K562 (cell line): ENCODE measurements at places on chromosomes 7 and 10. TPM values are rescaled to one million over a fixed set of nuclear protein-coding genes. Genes with fewer than 3 reads are reported as not detected.

Gene ZPBP
- not detected in 2 replicates for total RNA-seq

Gene IMMP2L
- 45.2 and 53.0 TPM in 2 replicates for total RNA-seq

Gene TAS2R4
- total RNA-seq = 0.51 and 0.63 TPM in 2 replicates

Gene LRRC61
- 49.5 and 50.6 TPM in 2 replicates for total RNA-seq

Gene CTAGE4
- 0.07 TPM in 1 of 2 replicates, not detected in the other for total RNA-seq

Gene HYAL4
- total RNA-seq = not detected in 2 replicates

Gene IFIT1B
- total RNA-seq = not detected in 2 replicates

Gene CAMK1D
- total RNA-seq = 0.09 and 0.24 TPM in 2 replicates

Gene CYP26A1
- total RNA-seq = 1.6 and 2.5 TPM in 2 replicates

Gene EEPD1
- 0.71 and 1.9 TPM in 2 replicates for total RNA-seq

Gene IFIT3
- total RNA-seq = 0.69 TPM in 2 replicates

Gene MYOF
- total RNA-seq = 0.27 and 0.67 TPM in 2 replicates

- no peak overlapping the region for H3K4me3 ChIP-seq
- no peaks in the 10 kb centered on the region for H3K36me3 ChIP-seq
- no peak overlapping the region for H3K27ac ChIP-seq
- H3K4me1 ChIP-seq = peaks cover 26% of the 10 kb centered on the region
- no peaks in the 10 kb centered on the region for H3K27me3 ChIP-seq
- DNase-seq = no peak
These were observed 59.4 kb upstream of the NAMPT start for GRCh38 chr7:106344211-106344610.

DNA sequence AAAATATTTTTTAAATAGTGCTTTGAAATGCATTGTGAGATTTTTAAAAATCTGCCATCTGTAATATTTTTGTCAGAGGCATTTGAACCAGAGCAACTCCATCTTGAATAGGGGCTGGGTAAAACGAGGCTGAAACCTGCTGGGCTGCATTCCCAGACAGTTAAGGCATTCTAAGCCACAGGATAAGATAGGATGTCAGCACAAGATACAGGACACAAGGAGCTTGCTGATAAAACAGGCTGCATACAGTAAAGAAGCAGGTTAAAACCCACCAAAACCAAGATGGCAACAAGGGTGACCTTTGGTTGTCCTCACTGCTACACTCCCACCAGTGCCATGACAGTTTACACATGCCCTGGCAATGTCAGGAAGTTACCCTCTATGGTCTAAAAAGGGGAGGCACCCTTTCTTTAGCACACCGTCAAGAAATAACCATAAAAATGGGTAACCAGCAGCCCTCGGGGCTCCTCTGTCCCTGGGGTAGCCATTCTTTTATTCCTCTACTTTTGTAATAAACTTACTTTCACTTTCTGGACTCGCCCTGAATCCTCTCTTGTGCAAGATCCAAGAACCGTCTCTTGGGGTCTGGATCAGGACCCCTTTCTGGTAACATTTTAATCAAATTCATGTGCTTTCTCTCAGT, 273.7 kb downstream of the SEMA3D start:
- H3K4me3 ChIP-seq = no peak overlapping the region
- peaks cover 25% of the 10 kb centered on the region for H3K4me1 ChIP-seq

GRCh38 chr10:78464856-78465267, 431.2 kb downstream of the RPS24 start:
- peaks cover 16% of the 10 kb centered on the region; the same call in 2 of the 3 replicates for H3K27me3 ChIP-seq
- H3K4me1 ChIP-seq = no peaks in the 10 kb centered on the region
- no peak overlapping the region for H3K27ac ChIP-seq
- no peaks in the 10 kb centered on the region for H3K36me3 ChIP-seq
- no peak for DNase-seq

DNA sequence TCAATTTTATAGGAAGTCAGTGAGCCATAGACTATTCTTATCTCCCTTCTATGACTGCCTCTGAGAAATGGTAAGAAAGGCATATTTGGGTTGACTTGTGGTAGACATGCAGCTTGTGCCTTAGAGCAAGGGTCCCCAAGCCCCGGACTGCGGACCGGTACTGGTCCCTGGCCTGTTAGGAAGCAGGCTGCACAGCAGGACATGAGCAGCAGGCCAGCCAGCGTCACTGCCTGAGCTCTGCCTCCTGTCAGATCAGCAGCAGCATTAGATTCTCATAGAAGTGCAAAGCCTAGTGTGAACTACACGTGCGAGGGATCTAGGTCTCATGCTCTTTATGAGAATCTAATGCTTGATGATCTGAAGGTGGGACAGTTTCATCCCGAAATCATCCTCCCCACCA, 180.6 kb downstream of the SND1 start:
- H3K27me3 ChIP-seq = no peaks in the 10 kb centered on the region
- no peak overlapping the region for H3K27ac ChIP-seq
- no peak for DNase-seq
- no peaks in the 10 kb centered on the region for H3K4me1 ChIP-seq

DNA sequence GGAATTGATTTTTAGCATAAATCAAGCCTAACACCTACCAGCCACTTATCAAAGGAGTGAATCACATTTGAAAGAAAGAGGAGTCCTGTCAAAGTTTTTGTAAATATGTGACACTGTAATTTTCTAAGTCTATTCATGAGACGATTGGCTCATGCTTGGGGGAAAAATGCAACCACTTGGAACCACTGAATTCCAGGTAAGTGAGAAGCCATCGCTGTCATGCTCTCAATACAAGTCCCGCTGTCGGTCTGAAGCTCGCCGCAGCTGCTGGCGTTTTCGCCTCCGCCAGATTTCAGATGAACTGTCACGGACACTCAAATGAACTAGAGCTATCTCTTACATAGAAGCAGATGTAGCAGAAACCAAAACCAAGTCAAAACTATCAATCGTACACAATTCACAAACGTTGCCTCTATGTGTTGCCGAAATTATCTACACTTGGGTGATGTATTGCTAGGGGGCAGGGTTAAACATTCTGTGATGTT, 279.8 kb upstream of the FZD8 start:
- H3K27ac ChIP-seq = no peak overlapping the region
- DNase-seq = no peak
- no peaks in the 10 kb centered on the region for H3K4me1 ChIP-seq
- H3K4me3 ChIP-seq = no peak overlapping the region

DNA sequence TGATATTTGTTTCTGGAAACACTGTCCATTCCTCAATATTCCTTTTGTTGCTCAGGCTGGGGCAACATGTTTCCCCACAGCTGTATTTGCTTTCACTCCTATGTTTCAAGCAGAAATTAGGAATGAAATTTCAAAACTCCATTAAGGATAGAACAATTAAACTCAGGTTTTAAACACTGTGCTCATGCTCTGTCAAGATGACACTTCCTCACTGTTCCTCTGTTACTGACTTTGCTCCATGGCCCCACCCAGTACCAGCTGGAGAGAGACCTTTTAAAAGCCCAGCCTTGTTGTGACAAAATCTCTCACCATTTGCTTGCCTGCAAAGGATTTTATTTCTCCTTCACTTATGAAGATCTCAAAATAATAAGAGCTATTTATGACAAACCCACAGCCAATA, 197.4 kb downstream of the ELMO1 start:
- DNase-seq = no peak
- no peak overlapping the region for H3K4me3 ChIP-seq
- no peaks in the 10 kb centered on the region for H3K4me1 ChIP-seq
- H3K36me3 ChIP-seq = no peaks in the 10 kb centered on the region

- H3K27ac ChIP-seq = no peak overlapping the region
- peaks cover 21% of the 10 kb centered on the region for H3K27me3 ChIP-seq
- H3K36me3 ChIP-seq = no peaks in the 10 kb centered on the region
- peak; percentile 84 for DNase-seq
These were observed 56.8 kb downstream of the PARP12 start for GRCh38 chr7:140005754-140006503.

- no peak overlapping the region for H3K4me3 ChIP-seq
- DNase-seq = no peak
- H3K27me3 ChIP-seq = peaks cover 7% of the 10 kb centered on the region; the same call in 1 of the 3 replicates
These were observed 253.7 kb downstream of the ARHGAP21 start for GRCh38 chr10:24469993-24470392.

GRCh38 chr10:1462032-1462431, 275.3 kb downstream of the ADARB2 start:
- no peak overlapping the region for H3K27ac ChIP-seq
- no peak for DNase-seq

DNA sequence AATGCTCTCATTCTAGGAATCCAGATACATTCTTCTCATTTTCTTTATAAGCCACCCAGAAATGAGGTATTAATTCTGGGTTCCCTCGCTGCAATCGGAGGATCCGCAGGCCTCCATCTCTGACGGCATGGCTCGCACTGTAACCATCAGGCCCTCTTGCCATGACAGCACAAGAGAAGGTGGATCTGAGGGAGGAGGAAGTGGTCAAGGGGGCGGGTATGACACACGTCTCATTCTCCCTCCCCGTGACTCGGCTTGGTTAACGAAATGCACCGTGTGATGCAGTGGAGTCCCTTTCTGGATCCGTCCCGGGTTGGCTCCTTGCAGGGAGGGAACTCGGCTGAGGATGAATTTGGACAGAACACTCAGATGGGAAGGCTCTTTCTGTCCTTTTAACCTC, 280.2 kb downstream of the TCERG1L start:
- H3K4me1 ChIP-seq = no peaks in the 10 kb centered on the region
- no peaks in the 10 kb centered on the region for H3K27me3 ChIP-seq
- H3K4me3 ChIP-seq = no peak overlapping the region
- H3K27ac ChIP-seq = no peak overlapping the region
- H3K36me3 ChIP-seq = no peaks in the 10 kb centered on the region
- DNase-seq = no peak

GRCh38 chr10:37109000-37109399, 16.4 kb upstream of the ANKRD30A start:
- H3K36me3 ChIP-seq = no peaks in the 10 kb centered on the region
- DNase-seq = no peak
- no peak overlapping the region for H3K4me3 ChIP-seq
- no peaks in the 10 kb centered on the region for H3K4me1 ChIP-seq

DNA sequence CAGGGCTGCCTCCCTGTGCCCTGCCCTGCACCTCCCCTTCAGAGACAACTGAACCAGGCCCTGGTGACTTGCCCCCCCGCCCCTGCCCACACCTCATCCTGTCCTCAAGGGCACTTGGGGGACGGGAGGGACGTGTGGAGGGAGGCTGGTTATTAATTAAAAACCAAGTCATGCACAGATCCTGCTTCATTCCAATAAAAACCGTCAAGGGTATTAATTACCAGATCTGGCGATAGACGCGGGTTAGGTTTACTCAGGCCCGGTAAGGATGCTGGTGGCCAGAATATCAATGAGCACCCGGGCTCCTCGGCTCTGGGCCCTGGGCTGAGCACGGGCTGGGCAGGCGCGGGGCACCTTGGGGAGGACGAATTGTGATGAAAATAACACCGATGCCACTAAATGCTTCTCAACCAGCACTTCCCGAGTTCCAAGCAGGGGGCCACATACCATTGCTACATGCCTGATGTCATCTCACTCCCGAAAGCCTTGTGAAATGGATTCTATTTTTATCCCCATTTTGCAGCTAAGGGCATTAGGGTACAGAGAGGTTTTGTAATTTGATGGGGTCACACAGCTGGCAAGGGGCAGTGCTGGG, 24.5 kb upstream of the GTF2IRD1 start:
- no peaks in the 10 kb centered on the region for H3K36me3 ChIP-seq
- H3K4me1 ChIP-seq = no peaks in the 10 kb centered on the region
- no peak overlapping the region for H3K27ac ChIP-seq
- no peak for DNase-seq

DNA sequence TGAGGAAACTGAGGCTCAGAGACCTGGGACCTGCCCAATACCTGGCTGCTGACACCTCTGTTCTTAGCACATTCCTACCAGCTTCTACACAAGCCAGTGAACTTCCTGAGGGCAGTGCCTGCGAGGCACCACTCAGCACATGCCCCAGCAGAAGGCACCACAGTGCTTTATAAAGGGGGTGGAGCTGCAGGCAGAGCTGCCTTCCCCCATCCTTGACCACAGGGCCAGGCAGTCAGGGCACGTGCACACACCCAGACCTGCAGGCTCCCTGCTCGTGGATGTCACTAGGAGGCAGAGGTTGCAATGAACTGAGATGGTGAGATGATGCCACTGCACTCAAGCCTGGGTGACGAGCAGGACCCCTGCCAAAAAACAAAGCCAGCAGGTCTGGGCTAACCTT, 39.2 kb upstream of the TUBB8 start:
- no peaks in the 10 kb centered on the region for H3K27me3 ChIP-seq
- H3K4me3 ChIP-seq = no peak overlapping the region
- no peak overlapping the region for H3K27ac ChIP-seq
- H3K36me3 ChIP-seq = no peaks in the 10 kb centered on the region

DNA sequence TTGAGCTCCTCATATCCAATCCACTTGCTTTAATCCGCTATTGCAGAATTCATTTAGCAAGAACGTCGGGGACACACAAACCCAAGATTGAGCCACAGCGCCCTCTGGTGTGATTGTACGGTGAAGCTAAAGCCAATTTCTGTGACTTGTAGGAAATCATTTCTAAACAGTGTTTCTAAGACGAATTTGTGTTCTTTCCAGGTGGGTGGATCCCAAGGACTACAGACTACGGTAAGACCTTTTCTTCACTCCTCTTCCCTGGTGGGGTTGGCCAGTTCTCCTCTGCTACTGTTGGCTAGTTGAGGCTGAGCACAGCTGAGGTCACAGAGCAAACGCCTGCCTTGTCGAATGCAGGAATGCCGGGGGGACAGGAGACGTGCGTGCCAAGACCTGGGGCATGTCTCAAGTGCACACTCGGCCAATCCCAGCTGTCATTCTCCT, 5.2 kb downstream of the DMBT1 start:
- no peak overlapping the region for H3K27ac ChIP-seq
- no peak overlapping the region for H3K4me3 ChIP-seq
- H3K4me1 ChIP-seq = no peaks in the 10 kb centered on the region
- no peaks in the 10 kb centered on the region for H3K27me3 ChIP-seq
- DNase-seq = peak; percentile 63

DNA sequence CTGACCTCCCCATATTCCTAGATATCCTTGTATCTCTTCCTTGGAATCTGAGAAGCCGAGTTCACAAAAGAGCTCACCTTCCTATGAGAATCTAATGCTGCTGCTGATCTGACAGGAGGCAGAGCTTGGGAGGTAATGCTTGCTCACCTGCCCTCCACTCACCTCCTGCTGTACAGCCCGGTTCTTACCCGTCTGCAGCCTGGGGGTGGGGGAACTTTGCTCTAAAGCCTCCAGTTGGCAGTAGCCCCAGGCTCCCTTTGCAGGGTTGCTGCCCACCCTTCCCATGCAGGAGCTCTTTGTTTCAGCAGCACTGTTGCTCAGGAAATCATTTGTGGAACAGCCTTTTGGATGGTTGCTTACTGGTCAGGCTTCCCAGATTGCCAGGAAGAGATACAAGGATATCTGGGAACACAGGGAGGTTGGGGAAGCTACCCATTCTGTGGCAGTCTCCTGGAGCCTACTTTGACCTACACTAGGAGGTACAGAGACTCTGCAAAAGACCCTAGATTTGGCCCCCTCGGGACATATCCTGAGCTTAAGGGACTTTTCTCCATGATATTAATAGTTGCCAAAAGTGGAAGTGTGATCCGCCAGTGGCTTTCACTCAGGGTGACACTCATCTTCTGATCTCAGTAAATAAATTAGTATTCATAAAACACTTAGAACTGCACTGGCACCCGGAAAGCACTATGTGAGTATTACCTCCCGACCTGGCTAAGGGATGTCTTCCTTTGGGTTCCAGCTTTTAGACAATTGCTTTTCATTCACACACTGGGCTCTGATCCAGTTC, 363.7 kb upstream of the PODXL start:
- no peak for DNase-seq
- no peak overlapping the region for H3K4me3 ChIP-seq
- no peaks in the 10 kb centered on the region for H3K36me3 ChIP-seq
- H3K4me1 ChIP-seq = no peaks in the 10 kb centered on the region
- H3K27ac ChIP-seq = no peak overlapping the region

- no peaks in the 10 kb centered on the region for H3K36me3 ChIP-seq
- no peak overlapping the region for H3K4me3 ChIP-seq
- no peaks in the 10 kb centered on the region for H3K4me1 ChIP-seq
- DNase-seq = no peak
These were observed 102.1 kb downstream of the RTKN2 start for GRCh38 chr10:62166331-62167131.
